ENCODE measurements at places on chromosomes 5 and 9. TPM values are rescaled to one million over a fixed set of nuclear protein-coding genes. Genes with fewer than 3 reads are reported as not detected.
A peak's percentile ranks its signal among the peaks of the same experiment; 100 is the strongest.

- no peak for DNase-seq
Measured at GRCh38 chr5:112004867-112005622, 248.1 kb upstream of the NREP start.

DNA sequence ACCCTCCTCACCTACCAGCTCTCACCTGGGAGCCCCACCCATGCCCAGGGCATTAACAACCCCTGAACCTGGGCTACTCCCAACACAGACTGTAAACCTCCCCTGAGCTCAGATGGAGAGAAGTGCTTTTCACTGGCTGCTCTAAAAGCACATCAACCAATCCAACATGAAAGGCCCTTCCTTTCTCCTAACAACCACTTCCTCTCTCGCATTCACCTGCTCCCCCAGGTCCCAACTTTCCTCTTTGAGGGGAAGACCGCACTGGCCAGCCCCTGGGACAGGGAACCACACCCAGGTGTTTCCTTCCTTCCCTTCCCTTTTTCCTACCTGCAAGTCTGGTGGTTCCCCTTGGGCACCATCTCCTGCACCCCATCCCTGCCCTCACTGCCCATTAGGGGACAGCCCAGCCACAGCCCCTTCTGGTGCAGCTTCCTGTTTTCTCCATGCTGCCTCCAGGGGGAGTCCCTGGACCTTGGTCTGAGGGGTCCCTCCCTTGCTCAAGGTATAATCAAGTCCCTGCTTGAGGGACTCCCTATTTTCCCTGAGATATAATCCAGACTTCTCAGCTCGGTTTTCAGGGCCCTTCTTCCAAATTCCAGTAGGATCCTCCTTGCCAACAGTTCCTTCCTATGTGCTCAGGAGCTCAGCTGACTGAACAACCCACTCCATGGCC is 30.5 kb upstream of the DAB2IP start:
- no peak for DNase-seq

DNA sequence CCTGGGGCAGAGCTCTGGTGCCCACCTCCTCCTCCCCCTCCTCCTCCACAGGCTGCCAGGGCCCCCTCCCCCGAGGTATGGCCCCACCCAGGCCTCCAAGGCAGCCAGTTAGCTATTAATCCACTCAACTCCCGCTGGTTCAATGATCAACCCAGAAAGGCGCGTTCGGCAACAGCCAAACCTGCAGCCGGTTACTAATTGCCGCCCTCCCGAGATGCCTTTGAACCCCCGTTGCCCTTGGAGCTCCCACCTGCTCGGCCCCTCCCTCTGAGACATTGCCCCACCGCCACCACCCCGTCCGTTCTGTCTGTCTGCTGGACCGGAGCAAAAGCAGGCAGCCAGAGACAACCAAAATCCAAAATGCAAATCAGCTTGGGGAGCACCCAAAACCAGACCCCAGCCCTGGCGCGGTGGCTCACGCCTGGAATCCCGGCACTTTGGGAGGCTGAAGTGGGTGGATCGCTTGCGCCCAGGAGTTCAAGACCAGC is 25.8 kb downstream of the NOTCH1 start:
- no peak for DNase-seq

MAMDC4 gene
- 0.19 TPM for polyA plus RNA-seq

DNA sequence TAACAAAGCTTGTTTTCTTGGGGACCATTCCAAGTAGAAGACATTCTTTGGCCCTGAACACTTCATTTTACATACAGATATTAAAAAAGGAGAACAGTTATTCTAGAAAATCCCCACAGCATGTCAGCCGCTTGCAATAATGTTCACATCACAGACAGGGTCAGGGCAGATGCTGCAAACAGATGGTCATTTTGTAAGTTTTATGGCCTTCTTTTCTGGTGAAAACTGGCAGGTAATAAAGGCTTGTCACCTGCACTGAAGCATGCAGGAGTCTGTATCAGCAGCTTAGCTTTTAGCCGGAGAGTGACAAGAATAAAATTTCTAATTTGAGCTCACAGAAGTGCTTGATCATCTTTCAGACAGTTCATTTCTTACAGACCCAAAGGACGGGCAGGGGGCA is 220.9 kb upstream of the DAP start:
- no peak for DNase-seq

ZNF79 gene
- 4.0 TPM for polyA plus RNA-seq

PKD2L2 gene
- 0.30 TPM for polyA plus RNA-seq

DNA sequence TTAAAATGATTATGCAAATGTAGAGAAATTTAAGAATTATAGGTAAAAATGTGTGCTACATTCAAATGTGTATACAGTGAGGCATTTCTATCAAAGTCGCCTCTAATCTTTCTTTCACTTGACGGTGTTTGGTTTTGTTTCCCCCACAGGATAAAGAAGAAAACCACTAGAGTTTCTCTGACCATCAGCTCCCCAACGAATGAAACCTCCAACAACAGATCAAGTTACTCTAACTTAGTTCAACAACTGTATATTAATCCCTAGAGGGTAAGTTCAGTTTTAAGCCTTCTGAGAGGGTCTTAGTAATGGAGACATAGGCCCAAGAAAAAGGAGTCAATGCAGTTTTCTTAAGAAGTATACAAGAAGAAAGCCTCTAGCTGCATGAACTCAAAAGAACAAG is 11.5 kb upstream of the MYOT start:
- DNase-seq = no peak

DNA sequence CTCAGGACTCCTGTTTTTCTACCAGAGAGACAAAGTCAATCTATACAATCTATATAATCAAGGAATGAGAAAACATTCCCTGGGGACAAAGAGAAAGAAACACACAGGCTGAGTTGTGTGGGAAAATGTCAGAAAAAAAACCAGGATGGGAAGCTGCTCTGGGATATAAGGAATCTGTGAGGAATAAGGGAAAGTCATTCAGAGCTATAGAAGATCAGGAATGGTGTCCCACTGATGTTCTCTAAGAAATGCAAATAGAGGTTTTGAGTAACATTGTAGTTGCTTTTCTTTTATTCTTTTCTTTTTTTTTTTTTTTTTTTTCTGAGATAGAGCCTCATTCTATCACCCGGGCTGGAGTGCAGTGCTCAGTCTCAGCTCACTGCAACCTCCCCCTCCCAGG is 605.9 kb upstream of the KLF4 start:
- no peak for DNase-seq

DNA sequence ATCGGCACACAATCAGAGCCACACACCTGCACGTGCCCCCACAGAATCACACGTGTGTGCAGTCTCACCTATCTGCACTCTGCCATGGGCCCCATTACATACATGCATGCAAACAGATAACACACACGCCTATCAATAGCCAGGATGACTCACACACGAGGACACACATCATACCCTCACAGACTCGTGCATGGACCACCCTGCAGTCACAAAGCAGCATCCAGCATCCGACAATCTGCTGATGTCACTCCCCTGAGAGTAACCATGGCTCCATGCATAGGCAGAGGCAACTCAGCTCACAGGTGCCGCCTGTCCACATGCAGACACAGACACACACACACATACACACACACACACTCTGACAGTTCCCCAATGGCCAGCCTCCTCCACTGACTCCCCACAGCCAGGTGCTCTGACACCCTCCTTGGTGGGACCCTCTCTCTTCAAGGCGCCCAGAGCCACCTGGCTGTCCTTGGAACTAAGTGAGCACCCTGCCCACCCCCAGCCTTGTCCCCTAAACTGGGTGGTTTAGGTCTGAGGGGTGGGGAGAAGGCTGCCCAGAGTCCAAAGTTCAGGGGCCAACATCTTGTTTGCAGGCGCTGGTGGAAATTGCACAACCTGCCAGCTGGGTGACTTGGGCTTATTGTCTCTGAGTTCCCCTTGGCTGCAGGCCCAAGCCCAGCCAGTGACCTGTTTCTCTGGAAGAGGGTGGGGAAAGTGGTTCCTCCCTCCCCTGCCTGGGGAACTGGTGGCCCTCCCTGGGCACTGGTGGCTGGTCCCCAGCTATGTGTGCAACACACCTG is 34.6 kb upstream of the NEK6 start:
- no peak for DNase-seq

PAEP gene
- polyA plus RNA-seq = not detected

GRCh38 chr5:219460-219863 is 1.3 kb downstream of the SDHA start:
- peak; percentile 42 for DNase-seq

DNA sequence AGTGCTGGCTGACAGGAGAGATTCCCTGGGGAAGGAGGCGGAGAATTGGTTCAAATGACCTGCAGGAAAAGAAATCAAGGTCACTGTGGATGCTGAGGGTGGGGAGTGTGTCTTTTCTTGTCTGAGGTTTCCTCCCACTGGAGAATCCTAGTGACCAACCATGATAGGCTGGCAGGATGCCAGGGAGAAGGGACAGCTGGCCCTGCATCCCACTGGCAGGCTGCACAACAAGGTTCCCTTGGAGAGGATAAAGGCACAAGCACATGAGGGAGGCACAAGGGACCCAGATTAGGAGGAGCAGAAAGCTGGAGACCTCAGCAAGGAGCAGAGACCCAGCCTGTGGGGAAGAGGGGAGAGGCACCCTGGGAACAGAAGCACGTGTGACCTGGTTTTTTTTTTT is 11.4 kb upstream of the ZDHHC12 start:
- DNase-seq = no peak

DNA sequence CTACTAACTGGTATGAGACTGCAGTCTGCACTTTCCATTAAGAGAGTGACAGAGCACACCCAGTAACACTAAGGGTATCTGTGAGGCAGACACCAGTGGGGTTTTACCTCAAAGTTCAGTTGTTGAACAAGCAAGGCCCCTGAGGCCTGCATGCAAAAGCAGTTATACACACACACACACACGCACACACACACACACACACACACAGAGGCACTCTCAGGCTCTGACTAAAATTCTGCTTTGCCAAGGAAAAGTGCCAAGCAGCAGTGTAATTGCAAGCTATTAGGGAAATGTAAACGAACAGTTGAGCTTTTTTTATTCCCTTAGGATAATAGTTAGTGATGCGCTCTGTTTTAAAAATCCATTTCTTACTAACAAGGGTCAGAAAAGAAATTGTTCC is 377.1 kb downstream of the SPOCK1 start:
- no peak for DNase-seq

GRCh38 chr9:116697362-116697761 is 10.3 kb downstream of the TRIM32 start:
- DNase-seq = no peak

KCNV2 gene
- polyA plus RNA-seq = not detected

- no peak for DNase-seq
Measured at GRCh38 chr5:102049517-102049916, 246.6 kb downstream of the SLCO4C1 start.

DNA sequence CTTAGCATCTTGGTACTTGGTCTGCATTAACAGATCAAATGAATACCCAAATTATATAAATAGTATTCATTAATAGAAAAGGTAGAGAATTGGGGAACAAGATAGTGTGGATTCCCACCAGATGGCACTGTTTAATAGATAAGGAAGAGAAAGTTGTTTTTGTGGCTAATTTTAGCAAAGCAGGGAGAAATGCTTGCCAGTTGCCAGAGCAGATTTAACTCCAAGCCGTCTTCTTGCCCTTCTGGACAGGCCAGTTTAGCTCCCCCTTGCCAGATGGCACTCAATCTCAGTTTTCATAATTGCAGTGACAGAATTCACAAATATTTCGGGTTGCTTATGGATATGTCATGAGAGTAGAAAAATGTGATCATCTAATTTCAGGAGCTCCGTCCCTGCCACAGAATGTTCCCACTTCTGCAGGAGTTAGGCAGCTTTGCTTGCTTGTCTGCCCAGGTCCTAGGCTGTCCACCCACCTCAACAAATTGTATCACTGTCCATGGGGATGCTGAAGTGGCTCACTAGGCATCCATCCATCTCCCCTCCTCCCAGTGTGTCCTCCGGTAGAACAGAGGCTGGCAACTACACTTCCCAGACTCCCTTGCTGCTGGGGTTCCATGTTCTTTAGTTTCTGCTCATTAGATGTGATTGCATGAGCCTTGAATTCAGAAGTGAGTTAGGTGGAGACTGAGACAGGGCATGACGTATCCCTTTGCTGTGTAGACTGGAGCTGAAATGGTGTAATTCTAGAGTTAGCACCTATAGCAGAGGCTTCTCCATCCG is 11.8 kb upstream of the HEXB start:
- DNase-seq = peak; percentile 19

- no peak for DNase-seq
Measured at GRCh38 chr5:76472335-76473008, 69.4 kb downstream of the IQGAP2 start.

SLC36A2 gene
- polyA plus RNA-seq = not detected

DNA sequence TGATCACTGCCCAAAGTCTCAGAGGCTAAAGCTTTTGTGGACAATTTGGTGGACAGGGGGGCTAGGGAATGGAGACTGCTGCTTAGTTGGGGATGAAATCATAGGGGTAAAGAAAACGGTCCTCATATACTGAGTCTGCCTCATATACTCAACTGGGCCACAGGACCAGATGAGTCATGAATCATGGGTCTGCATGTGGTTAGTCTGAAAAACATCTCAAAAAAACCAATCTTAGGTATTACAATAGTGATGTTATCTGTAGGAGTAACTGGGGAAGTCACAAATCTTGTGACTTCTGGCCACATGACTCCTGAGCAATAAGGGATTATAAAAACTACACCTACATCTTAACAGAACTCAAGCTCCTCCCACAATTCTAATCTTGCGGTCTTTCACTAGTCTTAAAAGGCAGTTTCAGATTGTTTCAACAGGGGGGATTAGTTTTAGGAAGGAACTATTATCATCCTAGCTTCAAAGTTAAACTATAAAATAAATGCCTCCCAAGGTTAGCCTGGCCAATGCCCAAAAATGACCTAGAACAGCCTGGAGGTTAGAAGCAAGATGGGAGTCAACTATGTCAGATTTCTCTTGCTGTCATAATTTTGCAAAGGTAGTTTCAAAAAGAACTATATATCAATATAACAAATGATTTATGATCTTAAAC is 17.5 kb downstream of the TMEM161B start:
- DNase-seq = peak; percentile 51

- DNase-seq = no peak
Measured at GRCh38 chr5:123690821-123691220, 178.8 kb downstream of the CSNK1G3 start.

GRCh38 chr5:102700120-102700831 is 54.8 kb upstream of the PAM start:
- DNase-seq = no peak

DNA sequence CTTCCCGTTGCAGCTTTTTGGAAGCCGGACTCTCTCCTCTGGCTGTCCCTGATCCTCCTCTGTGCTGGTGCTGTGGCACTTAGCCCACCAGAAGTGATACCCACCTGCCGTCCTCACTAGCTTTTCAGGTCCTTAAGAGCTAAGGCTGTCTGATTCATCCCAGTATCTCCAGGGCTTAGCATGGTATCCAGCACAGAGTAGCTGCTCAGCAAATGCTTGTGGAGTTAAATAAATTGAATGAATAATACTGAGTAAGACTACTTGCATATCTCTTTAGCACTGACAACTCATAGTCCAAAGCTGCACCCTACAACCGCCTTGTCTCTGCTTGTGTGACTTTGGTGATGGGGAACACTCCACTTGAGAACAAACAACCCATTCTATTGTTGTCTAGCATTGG is 7.7 kb upstream of the XPA start:
- no peak for DNase-seq

GRCh38 chr9:81141961-81142360 is 547.4 kb downstream of the TLE1 start:
- DNase-seq = no peak

GRCh38 chr5:76576450-76576849 is 46.8 kb downstream of the F2RL2 start:
- no peak for DNase-seq

- DNase-seq = no peak
Measured at GRCh38 chr5:137440795-137441194, 58.3 kb downstream of the SPOCK1 start.

KIAA1958 gene
- polyA plus RNA-seq = 1.2 TPM

GRCh38 chr9:98430535-98431292 is 175.3 kb upstream of the TBC1D2 start:
- DNase-seq = no peak

CATSPER3 gene
- polyA plus RNA-seq = not detected

RNF20 gene
- 57.0 TPM for polyA plus RNA-seq

FOXE1 gene
- not detected for polyA plus RNA-seq

All from immature natural killer cell (primary cell).